Colonic mucosa (tissue), 4 donors: ENCODE measurements at places on chromosomes 2 and 18. TPM values are rescaled to one million over a fixed set of nuclear protein-coding genes. Genes with fewer than 3 reads are reported as not detected.

DNA sequence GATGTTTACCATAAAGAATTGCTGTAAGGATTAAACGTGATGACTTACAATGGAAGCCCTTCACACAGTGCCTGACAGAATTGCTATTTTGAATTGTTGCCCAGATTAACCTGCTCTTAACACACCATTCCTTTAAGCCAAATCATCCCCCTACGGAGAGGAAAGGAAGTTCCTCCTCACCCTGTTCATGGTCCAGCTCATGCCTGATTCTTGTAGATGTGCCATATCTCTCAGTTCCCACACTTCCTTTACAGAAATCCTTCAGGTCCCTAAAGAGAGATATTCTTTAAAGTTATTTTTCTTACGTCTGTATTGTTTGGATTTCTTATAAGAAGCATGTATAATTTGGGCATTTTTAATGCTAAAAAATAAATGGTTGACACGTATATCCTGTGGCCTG, 127.5 kb upstream of the DAPL1 start:
- H3K4me1 ChIP-seq: no peaks in the 10 kb centered on the region
- no peak overlapping the region for H3K27ac ChIP-seq
- DNase-seq: no peak
- no peak overlapping the region for H3K4me3 ChIP-seq

Gene CNGA3
- 0.35 TPM for total RNA-seq

- no peaks in the 10 kb centered on the region for H3K4me1 ChIP-seq
- no peaks in the 10 kb centered on the region for H3K27me3 ChIP-seq
- no peak for DNase-seq
- no peak overlapping the region for H3K4me3 ChIP-seq
- H3K36me3 ChIP-seq: no peaks in the 10 kb centered on the region
Observed at GRCh38 chr2:234245945-234246344, 195.4 kb downstream of the SPP2 start.

Gene POTEI
- 0.10 TPM for total RNA-seq

- no peaks in the 10 kb centered on the region for H3K27me3 ChIP-seq
- H3K4me3 ChIP-seq: no peak overlapping the region
Observed at GRCh38 chr2:7517088-7517487, 599.9 kb downstream of the RNF144A start.
